ENCODE measurements at places on chromosomes 3 and 15. TPM values are rescaled to one million over a fixed set of nuclear protein-coding genes. Genes with fewer than 3 reads are reported as not detected.

Gene GRIP2
- total RNA-seq = not detected

GRCh38 chr3:12232785-12233300, 56.0 kb upstream of the PPARG start:
- no peak for DNase-seq

- DNase-seq = no peak
Observed at GRCh38 chr3:8576436-8576835, 68.2 kb downstream of the SSUH2 start.

DNA sequence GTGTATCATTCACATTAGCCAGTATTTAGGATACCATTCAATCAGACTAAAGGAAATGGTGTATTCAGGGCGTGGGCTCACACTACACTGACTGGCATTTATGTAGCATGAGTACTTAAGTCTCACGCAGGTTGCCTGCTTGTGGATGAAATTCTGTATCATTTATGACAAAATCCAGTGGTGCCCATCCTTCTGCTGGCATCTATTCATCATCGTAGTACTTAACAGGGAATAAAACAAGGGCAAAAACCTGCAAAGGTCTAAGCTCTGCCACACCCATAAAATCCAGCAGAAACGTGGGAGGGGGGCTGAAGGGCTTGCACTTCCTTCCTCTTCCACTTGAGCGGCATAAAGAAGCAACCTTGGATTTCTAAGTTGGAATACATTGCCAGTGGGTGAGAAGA, 2.7 kb downstream of the GAP43 start:
- no peak for DNase-seq

GRCh38 chr3:193879099-193879863, 256.7 kb upstream of the HES1 start:
- no peak for DNase-seq

DNA sequence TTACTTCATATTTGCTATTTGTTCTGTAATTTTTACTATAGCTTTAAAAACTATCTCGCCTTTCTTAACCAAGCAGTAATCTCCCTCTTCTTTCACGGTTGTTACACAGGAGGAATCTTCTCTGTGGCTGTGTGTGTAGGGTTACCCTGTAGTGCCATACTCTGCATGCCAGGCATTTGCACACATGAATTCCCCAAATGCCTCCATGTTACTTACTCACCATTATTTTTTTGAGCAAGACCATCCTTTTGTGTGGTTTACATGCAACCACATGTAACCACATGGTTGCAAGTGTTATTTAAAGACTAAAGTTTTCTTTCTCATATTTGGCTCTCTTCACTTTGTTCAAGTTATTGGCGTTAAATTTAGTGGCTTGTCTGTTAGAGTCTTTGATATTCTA, 45.5 kb downstream of the HPS3 start:
- peak; percentile 53 for DNase-seq

DNA sequence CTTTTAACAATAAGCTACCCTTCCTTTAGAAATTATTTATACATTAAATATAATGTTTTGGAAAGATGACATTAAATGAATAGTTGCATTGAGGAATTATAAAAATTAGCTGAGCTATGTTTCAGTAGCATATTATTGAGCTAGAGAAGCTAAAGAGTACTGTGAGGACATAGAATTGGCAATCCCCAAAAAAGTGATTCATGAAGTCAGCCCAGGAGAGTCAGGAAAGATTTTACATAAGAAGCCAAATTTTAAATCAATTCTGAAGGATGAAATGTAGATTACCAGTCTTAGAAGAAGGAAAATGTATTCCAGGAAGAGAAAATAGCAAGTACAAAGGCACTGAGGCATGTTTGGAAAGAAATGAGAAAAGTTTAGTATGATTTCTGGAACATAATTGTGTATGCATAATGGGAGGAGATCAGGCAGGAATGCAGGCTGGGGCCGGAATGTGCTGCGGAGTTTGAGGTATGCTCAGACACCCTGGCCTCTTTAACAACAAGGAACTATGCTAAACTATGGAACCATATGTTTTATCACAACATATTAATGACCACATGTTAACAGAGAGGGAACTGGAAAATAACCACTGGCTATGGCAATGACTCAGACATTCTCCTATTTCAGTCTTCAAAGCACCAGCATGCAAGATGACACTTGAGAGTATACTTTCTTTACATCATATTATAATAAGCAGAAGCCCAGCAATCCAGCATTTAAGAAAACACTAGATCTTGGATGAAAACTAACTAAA, 103.3 kb upstream of the COL8A1 start:
- DNase-seq = peak; percentile 84

DNA sequence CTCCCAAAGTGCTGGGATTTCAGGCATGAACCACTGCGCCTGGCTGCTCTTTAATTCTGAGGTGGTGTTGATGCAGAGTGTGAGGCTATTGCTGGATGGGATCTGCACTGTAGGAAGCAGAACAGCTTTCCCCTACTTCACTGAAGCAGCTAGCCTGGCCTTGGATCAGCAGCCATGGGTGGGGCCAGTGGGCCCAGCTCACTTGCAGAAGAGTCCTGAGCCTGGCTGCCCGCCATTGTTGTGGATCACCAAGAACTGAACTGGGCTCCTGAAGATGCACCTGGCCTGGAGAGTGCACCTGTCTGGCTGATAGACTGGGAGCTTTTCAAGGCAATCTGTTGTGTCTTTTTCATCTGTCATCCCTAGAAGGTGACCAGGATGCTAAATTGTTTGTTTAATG, 11.9 kb downstream of the TLNRD1 start:
- no peak for DNase-seq

GRCh38 chr3:126033051-126033745, 50.7 kb downstream of the SLC41A3 start:
- no peak for DNase-seq

- no peak for DNase-seq
Observed at GRCh38 chr3:106276755-106277612, 408.2 kb upstream of the CBLB start.

Gene MME
- total RNA-seq = 77.4 TPM

GRCh38 chr15:28116521-28117431, 17.7 kb upstream of the OCA2 start:
- DNase-seq = no peak

Gene AADACL2
- not detected for total RNA-seq

GRCh38 chr3:72413228-72413627, 435.0 kb downstream of the SHQ1 start:
- DNase-seq = peak; percentile 71

Gene RBPMS2
- not detected for total RNA-seq

Gene TBL1XR1
- 117 TPM for total RNA-seq

Gene WDR72
- total RNA-seq = not detected

DNA sequence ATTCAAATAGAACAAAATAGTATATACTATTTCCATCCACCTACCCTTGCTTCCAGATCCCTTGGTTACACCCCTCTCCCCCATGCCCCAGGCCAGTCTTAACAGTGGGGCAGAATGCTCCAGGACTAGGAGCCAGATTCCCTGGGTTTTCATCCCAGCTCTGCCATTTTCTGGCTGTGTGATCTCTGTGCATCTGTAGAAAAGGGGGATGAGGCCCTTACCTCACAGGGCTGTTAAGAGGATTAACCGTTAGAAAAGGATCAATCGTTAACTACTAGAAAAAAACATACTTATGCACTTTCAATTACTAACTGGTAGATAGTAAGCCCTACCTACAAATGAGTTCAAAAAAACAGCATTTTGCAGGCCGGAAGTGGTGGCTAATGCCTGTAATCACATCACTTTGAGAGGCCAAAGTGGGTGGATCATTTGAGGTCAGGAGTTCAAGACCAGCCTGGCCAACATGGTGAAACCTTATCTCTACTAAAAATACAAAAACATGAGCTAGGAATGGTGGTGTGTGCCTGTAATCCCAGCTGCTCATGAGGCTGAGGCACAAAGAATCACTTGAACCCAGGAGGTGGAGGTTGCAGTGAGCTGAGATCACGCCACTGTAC, 11.7 kb downstream of the EBLN2 start:
- peak; percentile 18 for DNase-seq

GRCh38 chr3:178310949-178311348, 225.3 kb upstream of the KCNMB2 start:
- DNase-seq = no peak

- DNase-seq = no peak
Observed at GRCh38 chr3:160580938-160581337, 15.6 kb upstream of the KPNA4 start.
